ENCODE measurements at places on chromosomes 3 and 15.

DNA sequence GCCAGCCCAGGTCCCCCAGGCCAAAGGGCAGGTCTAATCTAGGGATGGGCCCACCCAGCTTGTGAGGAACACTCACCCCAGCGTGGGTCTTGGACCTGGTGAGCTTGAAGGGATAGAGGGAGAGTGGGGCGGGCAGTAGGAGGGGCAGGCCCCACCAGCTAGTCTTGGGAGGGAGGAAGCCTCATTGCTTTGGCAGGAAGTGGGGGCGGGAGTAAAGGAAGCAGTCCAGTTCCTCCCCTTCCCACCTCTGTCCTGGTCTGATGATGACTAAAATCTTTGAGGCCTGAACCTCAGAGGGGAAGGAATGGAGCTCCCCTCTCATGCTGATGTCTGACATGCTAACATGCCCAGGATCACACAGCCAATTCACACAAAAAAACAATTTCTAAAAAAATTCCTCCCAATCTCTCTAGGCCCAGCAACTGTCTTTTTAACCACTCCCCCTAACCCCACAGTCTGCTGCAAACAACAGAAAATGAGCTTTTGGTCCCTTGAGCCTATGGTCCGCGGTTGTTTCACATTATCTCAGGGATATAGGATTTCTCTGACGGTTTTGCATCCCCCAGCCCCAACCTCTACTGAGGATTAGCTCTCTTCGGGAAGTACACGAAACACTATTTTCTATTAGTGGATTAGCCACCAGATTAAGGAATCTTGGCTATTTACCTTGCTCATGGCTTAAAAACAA is 30.7 kb upstream of the DUSP7 start:
- no peak for DNase-seq

- no peak for DNase-seq
Measured at GRCh38 chr15:64349375-64349774, 6.6 kb downstream of the CSNK1G1 start.

GRCh38 chr15:40930430-40931299 is 1.5 kb downstream of the DLL4 start:
- DNase-seq: peak; percentile 58

DNA sequence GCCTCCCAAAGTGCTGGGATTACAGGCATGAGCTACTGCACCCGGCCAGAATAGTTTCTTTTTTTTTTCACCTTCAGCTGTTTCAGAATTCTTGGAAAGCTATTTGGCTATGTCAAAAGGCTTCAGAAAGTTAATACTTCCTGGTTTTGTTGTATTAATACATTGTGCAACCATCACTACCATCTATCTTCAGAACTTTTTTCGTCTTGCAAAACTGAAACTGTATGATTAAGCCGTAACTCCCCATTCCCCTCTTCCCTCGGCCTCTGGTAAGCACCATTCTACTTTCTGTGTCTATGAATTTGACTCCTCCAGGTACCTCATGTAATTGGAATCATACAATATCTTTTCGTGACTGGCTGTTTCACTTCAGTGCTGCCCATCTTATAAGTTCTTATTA is 5.2 kb upstream of the NOX5 start:
- DNase-seq: no peak

DNA sequence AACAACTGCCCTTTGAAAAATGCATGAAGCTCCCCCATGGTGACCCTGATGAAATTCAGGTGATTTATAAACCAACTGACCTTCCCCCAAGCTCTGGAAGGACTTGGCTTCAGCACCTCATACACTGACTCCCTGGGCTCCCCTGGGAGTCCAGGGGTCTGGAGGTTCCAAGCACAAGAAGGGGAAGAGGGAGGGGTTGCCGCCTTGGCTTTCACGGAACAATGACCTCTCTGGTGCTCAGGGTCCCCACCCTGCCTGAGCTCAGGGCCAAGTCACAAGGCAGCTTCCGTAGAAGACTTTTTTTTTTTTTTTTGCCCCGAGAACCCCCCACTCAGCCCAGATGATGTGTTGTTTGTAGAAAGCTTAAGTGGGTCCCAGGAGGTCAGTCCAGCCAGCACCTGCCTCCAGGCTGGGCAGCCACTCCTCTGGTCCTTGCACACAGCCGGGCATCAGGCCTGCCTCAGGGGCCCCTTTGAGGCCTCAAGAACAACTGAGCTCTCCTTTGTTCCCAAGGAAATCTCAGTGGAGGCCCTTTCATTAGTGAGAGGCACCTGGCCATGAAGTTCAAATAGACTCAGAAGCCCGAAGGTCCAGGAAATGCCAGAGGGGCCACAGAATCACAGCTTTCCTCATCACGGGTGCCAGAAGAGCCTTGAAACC is 14.0 kb upstream of the ALAS1 start:
- no peak for DNase-seq

GRCh38 chr3:37987751-37988179 is 2.8 kb upstream of the VILL start:
- no peak for DNase-seq

DNA sequence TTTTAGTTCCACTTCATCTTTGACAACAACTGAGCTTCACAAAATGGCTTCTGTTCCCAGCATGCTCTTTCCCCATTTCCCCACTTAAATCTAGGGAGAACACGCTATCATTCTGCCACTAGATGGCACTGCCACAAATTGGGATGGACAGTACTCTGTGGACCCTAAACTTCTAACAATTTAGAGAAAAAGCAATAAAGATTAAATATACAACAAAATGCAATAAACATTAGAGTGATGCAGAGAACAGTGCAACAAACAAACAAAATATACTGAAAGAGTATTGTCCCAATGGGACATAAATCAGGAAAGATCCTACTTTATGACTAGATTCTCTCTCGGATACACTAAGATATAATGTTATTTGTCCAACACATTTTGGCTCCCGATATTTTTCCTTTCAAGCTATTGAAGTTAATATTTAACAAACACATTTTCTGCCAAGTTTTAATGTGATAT is 169.7 kb upstream of the TMCO5A start:
- peak; percentile 22 for DNase-seq

DNA sequence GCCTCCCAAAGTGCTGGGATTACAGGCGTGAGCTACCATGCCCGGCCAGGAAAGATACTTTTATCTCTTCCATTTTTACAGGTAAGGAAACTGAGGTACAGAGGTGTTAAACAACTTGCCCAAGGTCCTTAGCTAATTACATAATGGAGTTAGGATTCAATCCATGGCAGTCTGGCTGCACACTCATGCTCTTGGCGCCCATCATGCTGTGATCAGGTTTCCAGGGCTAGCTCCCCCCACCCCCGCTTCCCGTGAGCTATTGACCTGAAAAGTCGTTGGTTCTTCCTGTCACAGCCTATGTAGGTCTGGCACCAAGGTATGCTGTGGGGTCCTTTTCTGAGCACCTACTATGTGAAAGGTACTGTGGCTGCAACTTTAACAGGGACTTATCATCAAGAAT is 55.9 kb upstream of the LARS2 start:
- no peak for DNase-seq

GRCh38 chr3:112730210-112730609 is 89.3 kb upstream of the CCDC80 start:
- no peak for DNase-seq

DNA sequence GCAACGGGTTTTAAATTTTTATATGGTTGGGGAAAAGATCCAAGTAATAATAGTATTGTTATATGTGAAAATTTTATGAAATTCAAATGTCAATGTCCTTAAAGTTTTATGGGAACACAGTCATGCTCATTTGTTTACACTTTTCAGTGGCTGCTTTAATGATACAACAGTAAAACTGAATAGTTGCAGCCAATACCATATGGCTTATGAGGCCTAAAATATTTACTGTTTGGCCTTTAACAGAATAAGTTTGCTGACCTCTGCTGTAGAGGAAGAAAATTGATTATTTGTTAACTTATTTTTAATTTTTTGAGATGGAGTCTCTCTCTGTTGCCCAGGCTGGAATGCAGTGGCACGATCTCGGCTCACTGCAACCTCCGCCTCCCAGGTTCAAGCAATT is 44.7 kb downstream of the USP50 start:
- DNase-seq: no peak

GRCh38 chr15:89770041-89770440 is 6.1 kb upstream of the MESP2 start:
- no peak for DNase-seq

GRCh38 chr3:41018855-41019254 is 180.4 kb upstream of the CTNNB1 start:
- DNase-seq: no peak

GRCh38 chr15:58934521-58934920 is 1.0 kb upstream of the SLTM start:
- DNase-seq: no peak

GRCh38 chr3:24151594-24151993 is 206.5 kb downstream of the NR1D2 start:
- DNase-seq: no peak

DNA sequence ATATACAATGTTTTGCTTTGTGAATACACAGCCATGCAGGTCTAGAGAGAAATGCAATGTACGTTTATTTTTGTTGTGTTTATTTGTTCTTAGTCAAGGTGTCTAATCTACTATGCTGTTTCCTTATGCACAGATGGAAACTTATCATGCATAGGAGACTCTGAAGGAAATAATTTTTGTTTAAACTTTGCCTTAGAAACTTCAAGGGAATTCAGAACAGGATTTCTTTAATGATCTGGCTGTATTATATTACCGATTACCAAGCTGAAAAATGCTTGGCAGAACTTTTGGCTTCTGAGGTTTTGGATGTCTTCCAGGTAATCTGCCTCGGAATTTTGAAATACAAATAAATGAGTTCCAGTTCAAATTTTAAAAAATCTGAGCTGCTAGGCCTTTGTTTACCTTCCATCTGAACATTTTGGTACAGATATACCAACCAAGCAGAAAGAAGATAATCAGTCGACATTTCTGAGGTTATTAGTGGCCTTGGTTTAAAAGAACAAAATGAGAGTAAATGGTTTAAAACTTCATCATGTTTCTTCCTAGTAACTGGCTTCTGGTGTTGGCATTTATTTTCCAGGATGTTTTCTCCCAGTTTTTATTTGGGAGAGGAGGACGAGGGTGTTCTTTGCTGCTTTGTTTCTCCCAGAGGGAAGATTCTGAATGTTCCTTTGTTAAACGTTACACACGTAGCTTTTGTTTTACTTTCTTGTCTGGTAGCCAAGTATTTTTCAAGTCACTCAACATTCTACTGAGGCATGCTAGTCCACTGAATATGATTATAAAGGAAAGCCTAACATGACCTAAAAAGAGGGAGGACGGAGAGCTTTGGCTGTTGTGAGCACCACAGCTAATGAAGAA is 421.8 kb upstream of the TBL1XR1 start:
- DNase-seq: no peak

DNA sequence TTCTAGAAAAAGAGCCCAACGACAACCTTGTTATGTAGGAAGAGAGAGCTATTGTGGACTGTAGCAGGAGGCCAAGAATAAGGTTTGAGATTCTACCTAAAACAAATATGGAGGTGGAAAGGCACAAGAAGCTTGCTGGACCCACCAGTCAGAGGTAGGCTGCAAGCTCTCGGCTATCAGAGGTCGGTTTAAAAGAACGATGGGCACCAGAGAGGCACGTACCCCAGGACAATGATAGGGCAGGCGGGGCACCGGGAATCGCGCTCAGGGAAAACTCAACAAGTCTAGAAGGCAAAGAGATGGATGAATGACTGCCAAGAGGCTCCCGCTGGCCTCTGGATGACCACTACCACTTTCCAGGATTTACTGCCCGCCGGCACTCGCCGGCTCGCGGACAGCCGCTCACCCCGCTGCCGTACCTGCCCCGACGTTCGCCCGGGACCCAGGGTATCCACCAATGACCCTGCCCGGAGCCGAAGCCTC is 1.1 kb downstream of the HDGFL3 start:
- DNase-seq: no peak

DNA sequence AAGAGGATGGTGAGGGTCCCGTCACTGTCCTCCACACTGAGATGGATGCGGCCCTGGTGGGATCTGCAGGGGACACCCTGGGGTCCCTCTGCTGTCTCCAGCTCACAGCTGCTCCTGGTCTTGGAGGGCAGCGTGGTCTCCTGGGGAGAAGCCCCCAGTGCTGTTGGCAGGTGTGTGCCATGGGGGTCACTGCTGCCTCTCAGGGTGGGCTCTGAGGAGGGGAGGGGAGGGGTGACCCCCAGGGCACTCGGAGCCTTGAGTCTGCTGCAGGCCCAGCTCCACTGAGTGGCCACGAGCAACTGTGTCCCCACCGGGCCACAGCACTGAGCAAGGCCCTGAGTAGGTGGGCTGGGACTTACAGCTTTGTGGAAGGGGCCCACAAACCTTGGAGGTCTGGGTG is 34.7 kb downstream of the KLHL25 start:
- no peak for DNase-seq

DNA sequence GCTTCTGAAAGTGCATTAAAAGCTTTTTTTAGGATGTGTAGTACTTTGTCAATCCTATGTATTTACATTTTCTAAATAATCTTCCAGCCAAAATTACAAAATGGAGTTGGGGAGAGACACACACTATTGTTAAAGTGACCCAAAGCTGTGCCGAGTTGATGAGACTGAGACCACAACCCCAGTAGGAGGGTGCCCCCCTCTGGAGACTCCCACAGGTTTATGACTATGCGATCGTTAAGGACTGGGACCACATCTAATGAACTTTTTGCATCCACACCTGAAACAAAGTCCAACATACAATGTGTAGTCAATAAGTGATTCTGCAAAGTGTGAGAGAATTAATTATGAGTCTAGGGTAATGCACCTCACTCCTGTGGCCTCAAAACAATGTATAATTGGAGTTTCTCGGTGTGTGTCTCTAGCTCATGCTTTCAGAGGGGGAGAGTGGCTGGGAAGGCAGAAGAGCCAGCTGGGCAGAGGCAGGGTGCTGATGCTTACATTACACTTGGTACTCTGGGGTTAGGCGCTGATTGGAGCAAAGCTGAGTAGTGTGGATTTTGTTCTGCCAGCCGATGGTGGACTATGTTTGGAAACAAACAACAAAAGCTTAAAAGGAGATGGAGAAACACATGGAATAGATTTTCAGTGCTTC is 102.8 kb downstream of the KCNH8 start:
- DNase-seq: no peak

GRCh38 chr3:14441240-14441919 is 39.0 kb downstream of the SLC6A6 start:
- no peak for DNase-seq

- DNase-seq: no peak
Measured at GRCh38 chr3:15347063-15347736, 14.8 kb upstream of the SH3BP5 start.

GRCh38 chr3:55471522-55472280 is 15.4 kb downstream of the WNT5A start:
- no peak for DNase-seq

GRCh38 chr3:114887806-114888205 is 259.3 kb downstream of the ZBTB20 start:
- no peak for DNase-seq

DNA sequence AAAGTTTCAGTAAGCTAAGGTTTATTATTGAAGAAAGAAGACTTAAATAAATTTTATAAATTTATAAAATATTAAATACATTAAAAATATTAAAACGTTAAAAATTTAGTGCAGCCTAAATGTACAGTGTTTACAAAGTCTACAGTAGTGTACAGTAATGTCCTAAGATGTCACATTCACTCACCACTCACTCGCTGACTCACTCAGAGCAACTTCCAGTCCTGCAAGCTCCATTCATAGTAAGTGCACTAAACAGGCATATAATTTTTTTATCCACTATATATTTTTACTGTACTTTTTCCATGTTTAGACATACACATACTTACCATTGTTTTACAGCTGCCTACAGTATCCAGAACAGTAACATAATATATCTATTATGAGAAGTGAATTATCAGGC is 51.5 kb downstream of the TJP1 start:
- no peak for DNase-seq
